Right cardiac atrium (tissue), 5 donors: ENCODE measurements at places on chromosomes 2 and 18.
A peak's percentile ranks its signal among the peaks of the same experiment; 100 is the strongest.

- no peak for DNase-seq
Measured at GRCh38 chr2:88209521-88210131, 39.5 kb downstream of the THNSL2 start.

- DNase-seq = no peak
Measured at GRCh38 chr18:47420130-47420529, 168.7 kb upstream of the SKOR2 start.

DNA sequence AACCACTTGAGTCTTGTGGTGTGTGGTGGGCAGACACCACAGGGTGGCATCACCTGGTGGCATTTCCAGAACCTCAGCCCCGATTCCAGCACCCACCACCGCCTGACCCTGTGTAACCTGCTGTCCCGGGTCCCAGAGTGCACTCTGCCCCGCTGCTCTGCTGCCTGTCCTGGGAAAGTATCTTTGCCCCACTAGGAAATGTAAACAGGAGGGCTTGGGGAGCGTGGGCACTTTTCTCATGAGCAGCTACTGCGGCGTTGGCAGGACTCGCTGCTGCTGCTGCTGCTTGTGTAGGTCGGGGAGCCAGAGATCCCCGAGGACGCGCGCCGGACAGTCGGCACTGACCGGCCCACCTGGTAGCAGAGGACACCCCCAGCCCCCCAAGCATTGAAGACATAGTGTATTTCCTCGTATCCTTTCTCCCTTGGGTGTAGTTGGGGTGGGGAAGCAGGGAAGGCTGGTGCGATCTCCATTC, 13.4 kb downstream of the DTYMK start:
- DNase-seq = no peak

- no peak for DNase-seq
Measured at GRCh38 chr2:45758018-45758417, 106.5 kb downstream of the PRKCE start.

DNA sequence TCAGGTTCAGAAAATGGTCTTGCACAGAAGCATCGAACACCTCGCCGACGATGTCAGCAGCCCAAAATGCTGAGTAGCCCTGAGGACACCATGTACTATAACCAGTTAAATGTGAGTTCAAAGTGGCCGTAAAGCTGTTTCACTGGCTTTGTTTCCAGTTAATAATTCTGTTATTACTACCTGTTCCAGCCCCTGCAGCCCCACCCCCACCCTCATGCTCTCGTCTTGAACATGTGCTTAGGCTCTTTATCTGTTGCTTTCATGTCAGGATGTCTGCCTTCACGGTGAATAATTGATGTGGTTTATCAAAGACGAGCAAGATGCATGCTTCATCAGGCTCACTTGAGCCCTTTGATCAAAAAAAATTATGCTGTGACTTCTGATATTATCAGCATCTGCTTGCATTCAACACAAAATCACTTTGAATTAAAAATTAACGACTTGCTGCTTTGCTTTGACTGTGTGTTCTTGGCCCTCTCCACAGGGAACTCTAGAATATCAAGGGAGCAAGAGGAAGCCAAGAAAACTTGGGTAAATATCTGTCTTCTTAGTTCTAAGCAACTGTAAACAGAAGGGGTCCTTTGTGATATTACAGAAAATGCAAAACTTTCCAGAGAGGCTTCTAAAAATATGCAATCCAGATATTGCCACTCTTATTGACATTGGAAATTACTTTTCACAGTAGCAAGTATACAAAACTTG, 63.4 kb upstream of the SP5 start:
- no peak for DNase-seq

- DNase-seq = no peak
Measured at GRCh38 chr2:83961512-83961911, 497.6 kb downstream of the SUCLG1 start.

DNA sequence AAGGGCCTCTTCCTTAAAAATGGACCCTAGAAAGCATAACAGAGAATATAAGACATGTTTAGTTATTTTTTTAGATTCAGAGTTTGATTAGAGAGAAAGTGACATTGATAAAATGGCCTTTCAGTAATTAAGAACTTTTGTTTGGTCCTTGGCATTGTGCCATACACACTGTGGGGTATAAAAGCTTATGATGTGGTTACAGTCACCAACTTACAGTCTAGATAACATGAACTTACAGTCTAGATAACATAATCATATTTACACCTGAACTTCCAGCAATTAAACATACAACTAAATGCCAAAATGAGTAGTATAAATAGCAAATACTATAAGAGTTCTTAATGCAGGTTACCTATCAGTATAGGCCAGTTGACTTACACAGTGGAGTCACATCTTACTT, 25.6 kb upstream of the EFEMP1 start:
- no peak for DNase-seq

GRCh38 chr2:219453671-219454590, 19.3 kb downstream of the SPEG start:
- DNase-seq = peak; percentile 88
